Stimulated activated CD4-positive, alpha-beta T cell treated with anti-CD3 and anti-CD28 coated beads, Interleukin-4, amount 100 ng/mL, for 1 hour (primary cell): ENCODE measurements at places on chromosomes 13 and 19.

- no peak for DNase-seq
Measured at GRCh38 chr13:95698047-95698749, 21.3 kb downstream of the DNAJC3 start.

- no peak for DNase-seq
Measured at GRCh38 chr13:48662226-48662625, 8.5 kb downstream of the CYSLTR2 start.

- no peak for DNase-seq
Measured at GRCh38 chr19:43811837-43812236, 9.6 kb upstream of the LYPD5 start.

DNA sequence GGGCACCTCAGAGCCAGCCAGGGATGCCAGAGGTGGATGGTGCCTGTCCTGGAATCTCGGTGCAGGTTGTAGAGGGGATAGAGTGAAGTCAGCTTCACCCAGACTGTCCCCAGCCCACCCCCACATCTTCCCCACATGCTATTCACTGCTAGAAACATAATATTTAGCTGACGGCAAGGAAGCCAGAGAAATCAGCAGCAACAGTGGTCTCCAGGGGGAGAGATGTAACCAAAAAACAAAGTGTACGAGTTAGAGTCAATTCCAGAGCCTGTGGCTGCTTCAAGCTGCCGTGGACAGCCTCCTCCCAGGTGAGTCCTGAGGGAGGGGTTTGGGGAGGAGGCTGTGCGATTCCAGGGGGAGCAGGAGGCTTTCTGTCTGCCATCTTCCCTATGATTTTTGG is 97.6 kb downstream of the ZNF536 start:
- no peak for DNase-seq

DNA sequence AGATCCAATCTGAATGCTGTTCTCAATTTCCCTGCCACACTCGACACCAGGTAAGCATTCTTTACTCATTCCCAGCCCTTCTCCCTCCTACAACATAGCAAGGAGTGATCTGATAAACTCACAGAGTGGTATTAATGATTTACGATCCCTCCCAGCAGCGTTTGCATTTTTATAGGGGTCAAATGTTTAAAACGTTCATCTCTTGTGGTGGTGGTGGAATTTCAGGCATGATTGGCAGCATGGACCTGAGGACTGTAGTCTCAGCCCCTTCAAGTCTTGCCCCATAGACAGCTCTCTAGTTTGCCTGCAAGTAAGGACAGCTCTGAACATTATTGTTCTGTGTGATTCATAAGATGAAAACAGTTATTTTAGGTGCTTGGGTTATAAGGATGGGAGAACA is 565.7 kb downstream of the EFNB2 start:
- DNase-seq, result no peak

DNA sequence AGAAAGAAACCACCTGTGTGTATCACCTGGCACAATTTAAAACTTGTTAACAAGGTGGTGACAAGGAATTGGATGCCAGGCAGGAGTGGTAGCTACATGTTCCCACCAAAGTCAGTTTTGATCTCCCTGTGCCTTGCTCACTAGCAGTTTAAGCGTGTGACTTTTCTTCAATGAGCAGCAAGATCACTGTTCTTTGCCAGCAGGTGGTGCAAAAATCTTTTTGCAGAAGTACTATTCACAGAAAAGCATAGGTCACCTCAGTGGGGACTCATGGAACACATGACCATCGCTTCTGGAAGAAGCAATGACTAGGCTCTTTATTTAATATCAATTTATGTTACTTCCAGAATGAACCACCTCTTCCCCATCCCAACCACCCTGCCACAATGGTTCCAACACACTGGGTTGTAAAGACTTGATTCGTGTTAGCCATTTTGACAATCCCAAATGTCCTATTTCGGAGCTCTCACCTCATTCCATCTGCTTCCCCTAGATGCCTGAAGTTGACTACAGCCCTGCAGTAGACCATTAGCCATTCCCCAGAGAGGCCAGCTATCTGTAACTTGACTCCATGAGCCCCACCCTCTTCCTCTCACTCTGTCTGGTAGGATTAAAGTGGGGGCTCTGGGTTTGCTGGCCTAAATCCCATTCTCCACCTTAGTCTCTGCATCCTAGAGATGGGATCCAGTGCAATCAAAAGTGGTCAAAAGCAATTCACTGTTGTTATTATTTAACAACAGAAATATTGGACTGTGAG is 59.1 kb upstream of the TNFRSF19 start:
- no peak for DNase-seq

- no peak for DNase-seq
Measured at GRCh38 chr13:57409121-57409520, 222.4 kb upstream of the PCDH17 start.

DNA sequence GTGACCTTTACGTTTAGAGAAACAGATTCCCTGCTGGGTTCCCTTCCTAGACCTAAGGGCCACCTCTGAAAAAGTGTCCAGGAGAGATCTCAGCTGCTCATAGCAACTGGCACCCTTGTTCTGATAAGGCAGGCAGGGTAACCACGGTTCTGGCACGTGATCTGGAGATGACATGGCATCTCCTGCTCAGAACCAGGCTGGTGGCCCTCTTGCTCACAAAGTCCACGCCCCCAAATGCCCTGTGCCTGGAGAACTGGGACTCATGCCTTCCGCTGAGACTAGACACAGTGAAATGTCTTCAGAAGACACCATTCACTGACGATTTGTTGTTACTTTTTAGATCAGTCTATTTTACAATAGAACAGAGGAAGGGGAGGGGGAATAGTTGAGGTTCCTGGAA is 174.1 kb downstream of the ZNF536 start:
- DNase-seq, result no peak

DNA sequence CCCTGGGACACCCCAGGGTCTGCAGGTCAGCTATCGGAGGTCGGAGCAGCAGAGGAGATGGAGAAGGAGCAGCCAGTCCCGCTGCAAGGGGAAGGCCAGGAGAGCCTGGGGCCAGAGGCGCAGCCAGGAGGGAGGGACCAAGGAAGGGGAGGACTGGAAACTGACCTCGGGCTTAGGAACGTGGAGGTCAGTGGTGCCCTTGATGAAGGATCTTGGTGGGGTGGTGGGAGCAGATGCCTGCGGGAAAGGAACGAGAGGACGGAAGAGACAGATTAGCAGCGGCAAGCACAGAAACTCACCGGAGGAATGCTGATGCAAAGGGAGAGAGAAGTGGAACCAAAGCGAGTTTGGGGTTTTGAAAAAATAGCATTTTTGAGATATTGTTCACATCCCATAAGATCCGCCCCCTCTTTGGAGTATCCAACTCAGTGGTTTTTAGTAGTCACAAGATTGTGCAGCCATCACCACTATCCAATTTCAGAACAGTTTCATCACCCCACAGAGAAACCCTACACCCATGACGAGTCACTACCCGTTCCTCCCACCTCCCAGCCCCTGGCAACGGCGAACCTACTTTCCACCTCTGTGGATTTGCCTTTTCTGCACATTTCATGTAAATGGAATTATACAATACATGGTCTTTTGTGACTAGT is 22.1 kb downstream of the PLEKHF1 start:
- peak; percentile 48 for DNase-seq

- peak; percentile 76 for DNase-seq
Measured at GRCh38 chr19:17873786-17874757, 2.3 kb downstream of the SLC5A5 start.

- no peak for DNase-seq
Measured at GRCh38 chr13:94020833-94021232, 458.6 kb downstream of the DCT start.

DNA sequence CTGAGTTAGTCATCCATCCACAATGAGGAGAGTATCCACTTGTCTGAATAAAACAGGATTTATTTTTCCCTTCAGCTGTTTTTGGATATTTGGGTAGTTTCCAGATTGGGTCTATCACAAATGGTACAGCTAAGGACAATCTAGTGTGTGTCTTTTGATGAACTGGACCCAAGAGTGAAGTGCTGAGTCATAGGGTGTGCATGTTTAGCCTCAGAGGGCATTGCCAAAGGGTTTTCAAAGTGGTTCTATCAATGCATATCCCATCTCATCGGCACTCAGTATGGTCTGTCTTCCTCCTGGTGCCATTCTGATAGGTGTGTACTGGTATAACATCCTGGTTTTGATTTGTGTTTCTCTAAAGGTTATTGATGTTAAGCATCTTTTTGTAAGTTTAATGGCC is 62.3 kb downstream of the GSX1 start:
- no peak for DNase-seq

DNA sequence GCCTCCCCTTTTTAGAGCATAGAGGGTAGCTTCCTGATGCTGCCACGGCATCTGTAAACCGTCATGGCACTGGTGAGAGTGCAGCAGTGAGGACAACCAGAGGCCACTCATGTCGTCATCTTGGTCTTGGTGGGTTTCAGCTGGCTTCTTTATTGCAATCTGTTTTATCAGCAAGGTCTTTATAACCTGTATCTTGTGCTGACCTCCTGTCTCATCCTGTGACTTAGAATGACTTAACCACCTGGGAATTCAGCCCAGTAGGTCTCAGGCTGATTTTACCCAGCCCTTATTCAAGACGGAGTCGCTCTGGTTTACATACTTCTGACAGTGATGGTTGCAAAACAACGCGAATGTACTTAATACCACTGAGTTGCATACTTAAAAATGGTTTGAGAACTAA is 14.4 kb upstream of the FBN3 start:
- no peak for DNase-seq

DNA sequence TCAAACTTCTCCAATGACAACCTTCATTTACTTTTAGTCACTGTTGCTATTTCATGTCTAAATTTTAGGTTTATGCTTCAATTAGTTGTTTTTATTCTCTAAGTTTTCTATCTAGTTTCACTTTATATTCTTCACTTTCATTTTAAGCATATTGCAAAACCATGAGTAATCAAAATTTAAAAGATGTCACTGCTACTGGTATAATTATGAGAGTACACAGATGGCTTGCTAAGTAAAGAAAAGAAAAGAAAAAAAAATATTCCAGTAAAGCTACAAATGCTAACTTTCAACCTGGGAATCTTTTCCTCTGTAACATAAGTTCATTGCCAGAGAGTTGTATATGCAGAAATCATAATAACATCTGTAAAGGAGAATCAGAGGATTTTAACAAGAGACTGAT is 1624.7 kb downstream of the PCDH9 start:
- DNase-seq, result no peak

GRCh38 chr19:38701455-38702063 is 42.7 kb downstream of the CAPN12 start:
- DNase-seq, result no peak

DNA sequence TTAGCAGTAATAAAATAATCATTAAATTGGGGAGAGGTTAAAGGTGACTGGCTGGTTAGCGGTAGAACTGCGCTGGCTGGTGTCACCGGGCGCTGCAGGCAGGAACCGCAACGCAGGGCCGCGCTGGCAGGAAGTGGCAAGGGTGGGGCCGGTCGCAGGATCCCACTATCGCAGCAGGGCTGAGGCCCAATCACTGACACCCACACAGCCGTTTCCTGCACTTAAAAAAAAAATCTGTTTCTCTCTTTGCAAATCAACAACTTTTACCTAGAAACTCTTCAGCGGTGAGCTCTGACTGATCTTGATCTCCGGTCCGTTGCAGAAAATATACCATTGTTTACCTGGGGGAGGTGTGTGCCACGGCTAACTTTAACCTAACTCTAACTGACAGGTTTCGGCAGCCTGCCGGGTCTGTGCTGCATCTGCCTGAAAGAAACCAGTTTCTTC is 46.9 kb downstream of the KLF2 start:
- DNase-seq, result peak; percentile 74
